Epithelial cell of prostate (primary cell): ENCODE measurements at places on chromosomes 11 and 22.
A peak's percentile ranks its signal among the peaks of the same experiment; 100 is the strongest.

- DNase-seq, result peak; percentile 3
Observed at GRCh38 chr11:32722255-32722654, 72.2 kb downstream of the CCDC73 start.

GRCh38 chr11:1543606-1544263 is 28.3 kb downstream of the DUSP8 start:
- no peak for DNase-seq

- no peak for DNase-seq
Observed at GRCh38 chr11:62152245-62153086, 28.7 kb downstream of the INCENP start.

DNA sequence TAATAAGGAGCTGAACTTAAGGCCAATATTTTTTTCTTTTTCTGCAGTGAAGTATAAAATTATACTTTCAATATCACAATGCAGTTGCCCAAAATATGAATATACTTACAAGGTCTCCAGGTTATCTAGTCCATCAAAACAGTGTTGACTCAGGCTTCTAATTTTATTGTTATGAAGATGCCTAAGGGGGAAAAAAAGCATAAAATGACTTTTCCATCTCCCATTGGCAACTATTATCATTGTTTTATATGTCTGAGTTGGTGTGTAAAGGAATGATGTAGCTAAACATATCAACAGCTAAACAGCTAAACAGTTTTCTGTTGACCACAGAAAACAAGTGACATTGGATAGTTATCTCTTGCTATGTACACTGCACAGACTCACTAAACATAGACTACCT is 21.2 kb upstream of the CCDC34 start:
- no peak for DNase-seq

DNA sequence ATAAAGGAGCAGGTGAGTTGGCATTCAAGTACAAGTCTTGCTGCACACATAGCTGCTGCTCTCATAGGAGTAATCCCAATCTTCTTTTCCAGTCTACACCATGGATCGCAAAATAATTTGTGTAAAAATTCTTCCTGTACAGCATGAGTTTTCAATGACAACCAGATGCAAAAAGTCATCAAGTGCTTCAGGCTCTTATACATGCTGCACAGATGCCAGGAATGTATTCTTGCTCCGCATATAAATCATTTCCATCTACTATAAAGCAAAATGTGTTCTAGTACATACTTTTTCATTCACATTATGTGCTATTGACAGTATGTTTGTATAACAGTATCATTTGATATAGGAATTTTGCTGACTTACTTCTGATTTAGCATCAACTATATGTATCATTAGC is 35.4 kb downstream of the NXPE2 start:
- DNase-seq, result no peak

GRCh38 chr11:108597736-108598355 is 4.3 kb upstream of the EXPH5 start:
- DNase-seq, result no peak
